Epithelial cell of proximal tubule (primary cell): ENCODE measurements at places on chromosomes 3 and 15. TPM values are rescaled to one million over a fixed set of nuclear protein-coding genes. Genes with fewer than 3 reads are reported as not detected.

The ADGRG7 gene
- total RNA-seq: not detected in 2 replicates

The CPNE9 gene
- not detected in 2 replicates for total RNA-seq

The GABRB3 gene
- 0.58 and 0.80 TPM in 2 replicates for total RNA-seq

The CACNA2D2 gene
- total RNA-seq: 0.14 TPM in 1 of 2 replicates, not detected in the other

The SKOR1 gene
- not detected in 2 replicates for total RNA-seq

The MKRN2OS gene
- 0.23 and 0.65 TPM in 2 replicates for total RNA-seq

The DUOXA2 gene
- not detected in 2 replicates for total RNA-seq

The ATR gene
- total RNA-seq: 19.3 and 20.4 TPM in 2 replicates

The CSTA gene
- not detected in 2 replicates for total RNA-seq

The KCNAB1 gene
- not detected in 2 replicates for total RNA-seq

The MYEF2 gene
- total RNA-seq: 30.3 and 55.1 TPM in 2 replicates

The SLC9C1 gene
- not detected in 2 replicates for total RNA-seq

The TRMT10C gene
- total RNA-seq: 33.3 and 39.4 TPM in 2 replicates
